CD4-positive, alpha-beta T cell treated with Interleukin-15 for 4 hours (primary cell): ENCODE measurements at places on chromosomes 2 and 18.
A peak's percentile ranks its signal among the peaks of the same experiment; 100 is the strongest.

GRCh38 chr18:65792456-65793074 is 41.8 kb downstream of the CDH7 start:
- DNase-seq = no peak

- no peak for DNase-seq
Observed at GRCh38 chr2:101479328-101479727, 4.4 kb upstream of the RFX8 start.

DNA sequence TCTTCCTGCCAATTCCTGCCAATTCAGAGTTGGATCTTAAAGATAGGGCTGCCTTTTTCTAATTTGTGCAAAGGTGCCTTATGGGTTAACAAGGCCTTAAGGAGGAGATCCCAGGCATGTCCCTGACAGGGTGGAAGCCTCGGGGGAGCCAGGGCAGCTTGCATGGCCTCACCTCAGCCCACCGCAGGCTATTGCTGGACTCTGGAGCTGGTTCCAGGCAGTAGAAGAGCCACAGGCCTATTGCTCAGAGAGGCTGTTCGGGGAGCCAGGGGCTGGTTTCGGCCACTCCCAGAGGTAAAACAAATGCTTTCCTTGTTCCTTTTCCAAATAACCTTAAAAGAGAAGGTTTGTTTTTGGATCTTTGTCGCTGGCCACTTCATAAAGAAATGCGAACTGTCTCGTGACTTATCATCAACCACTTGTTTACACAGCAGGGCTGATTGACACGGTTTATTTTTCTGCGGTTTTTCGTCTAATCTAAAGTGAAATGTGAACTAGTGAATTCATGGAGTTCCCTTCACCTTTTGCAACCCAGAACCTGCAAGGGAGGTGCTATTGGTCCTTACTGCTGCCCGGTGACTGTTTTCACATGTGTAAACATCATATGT is 108.6 kb downstream of the APOB start:
- DNase-seq = no peak

GRCh38 chr2:142095647-142096046 is 35.2 kb downstream of the LRP1B start:
- DNase-seq = no peak

DNA sequence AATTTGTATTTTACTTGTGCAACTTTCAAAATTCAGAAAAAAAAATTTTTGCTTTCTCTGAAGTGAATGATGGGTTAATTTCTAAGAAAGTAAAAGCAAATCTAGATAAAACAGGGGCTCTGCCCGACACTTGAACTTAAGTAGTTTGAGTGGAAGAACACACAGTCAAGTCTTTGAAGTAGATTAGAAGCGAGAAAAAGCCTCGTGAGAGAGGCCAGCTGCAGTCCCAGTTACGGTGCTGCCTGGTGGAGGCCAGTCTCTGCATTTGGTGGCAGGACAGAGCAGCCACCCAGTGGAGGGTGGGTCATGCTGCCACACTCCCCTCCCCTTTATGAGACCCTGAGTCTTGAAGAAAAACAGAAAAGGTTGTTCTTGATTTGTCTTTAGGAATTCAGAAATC is 81.8 kb downstream of the INPP5D start:
- DNase-seq = peak; percentile 7

GRCh38 chr2:69099541-69099940 is 86.6 kb downstream of the ANTXR1 start:
- DNase-seq = no peak

DNA sequence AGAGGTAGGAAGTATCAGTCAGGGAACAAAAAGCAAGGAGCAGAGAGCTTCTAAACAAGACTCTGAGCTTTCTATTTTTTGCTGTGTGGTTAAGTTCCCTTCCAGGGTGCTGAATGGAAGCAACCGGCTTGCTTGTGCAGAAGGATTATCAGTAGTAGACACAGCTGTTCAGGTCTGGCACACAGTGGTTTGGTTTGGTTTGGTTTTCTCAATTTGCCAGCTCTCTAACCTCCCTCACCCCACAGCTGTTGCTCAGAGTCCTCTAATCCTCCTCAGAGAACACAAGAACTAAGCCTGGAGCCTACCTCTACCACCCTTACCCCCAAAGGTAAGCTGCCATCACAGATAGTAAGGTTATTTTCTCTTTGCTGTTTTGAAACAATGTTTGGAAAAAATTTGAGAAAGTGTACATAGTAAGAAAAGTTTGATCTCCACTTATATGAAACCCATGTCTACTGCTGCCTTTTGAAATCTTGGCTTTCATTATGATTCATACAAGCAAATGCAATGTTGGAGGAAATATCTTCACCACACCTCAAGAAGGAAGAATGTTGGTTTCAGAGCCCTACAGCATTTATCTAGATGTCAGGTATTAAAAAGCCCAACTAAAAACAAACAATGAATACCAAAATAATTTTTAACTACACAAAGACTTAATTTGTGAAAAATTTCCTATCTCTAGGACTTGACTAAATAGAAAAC is 255.3 kb downstream of the NR4A2 start:
- no peak for DNase-seq

DNA sequence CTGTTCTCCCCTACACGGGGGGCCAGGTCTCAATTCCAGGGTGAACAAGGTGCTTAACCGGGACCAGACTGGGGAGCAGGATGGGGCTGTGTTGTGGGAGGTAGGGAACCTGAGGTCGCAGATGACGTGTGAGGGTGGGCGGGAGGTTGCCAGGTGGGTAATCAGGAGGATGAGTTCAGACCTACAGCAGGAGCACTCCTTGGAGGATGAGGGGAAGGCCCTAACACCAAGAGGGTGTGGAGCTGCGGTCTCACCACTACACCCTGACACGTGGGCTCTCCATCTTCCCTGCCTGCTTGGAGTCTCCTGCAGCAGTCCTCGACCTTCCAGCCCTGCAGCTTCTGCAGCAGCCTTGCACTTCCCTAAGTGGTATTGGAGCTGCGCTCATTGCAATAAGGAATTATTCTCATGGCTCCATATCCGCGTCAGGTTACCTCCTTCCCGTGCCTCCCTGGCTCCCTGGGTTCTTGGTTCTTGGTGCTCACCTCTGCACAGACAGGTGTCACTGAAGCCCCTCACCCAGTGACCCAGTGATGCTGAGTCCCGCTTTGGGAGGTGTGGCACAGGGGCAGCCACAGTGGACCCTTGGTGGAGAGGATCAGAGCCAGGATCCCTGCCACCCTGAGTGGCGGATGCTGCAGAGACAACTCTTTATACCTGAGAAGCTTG is 15.5 kb downstream of the SH3BP4 start:
- DNase-seq = no peak

DNA sequence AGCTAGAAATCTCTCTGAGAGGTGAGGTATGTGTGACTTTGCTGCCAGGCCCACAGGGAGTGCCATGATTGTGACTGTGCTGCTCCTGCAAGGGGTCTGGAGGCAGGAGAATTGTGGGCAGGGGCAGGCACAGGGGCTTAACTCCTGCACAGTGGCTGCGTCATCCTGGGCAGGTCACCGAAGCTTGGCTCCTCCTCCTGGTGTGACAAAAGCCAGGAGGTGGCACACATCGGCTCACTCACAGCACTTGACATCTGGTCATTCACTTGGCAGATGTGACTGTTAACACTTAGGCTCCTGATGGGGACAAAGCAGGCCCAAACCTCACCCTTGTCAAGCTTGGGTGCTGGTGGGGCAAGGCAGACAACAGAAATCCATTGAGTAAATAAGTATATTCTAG is 36.4 kb upstream of the GLI2 start:
- no peak for DNase-seq

DNA sequence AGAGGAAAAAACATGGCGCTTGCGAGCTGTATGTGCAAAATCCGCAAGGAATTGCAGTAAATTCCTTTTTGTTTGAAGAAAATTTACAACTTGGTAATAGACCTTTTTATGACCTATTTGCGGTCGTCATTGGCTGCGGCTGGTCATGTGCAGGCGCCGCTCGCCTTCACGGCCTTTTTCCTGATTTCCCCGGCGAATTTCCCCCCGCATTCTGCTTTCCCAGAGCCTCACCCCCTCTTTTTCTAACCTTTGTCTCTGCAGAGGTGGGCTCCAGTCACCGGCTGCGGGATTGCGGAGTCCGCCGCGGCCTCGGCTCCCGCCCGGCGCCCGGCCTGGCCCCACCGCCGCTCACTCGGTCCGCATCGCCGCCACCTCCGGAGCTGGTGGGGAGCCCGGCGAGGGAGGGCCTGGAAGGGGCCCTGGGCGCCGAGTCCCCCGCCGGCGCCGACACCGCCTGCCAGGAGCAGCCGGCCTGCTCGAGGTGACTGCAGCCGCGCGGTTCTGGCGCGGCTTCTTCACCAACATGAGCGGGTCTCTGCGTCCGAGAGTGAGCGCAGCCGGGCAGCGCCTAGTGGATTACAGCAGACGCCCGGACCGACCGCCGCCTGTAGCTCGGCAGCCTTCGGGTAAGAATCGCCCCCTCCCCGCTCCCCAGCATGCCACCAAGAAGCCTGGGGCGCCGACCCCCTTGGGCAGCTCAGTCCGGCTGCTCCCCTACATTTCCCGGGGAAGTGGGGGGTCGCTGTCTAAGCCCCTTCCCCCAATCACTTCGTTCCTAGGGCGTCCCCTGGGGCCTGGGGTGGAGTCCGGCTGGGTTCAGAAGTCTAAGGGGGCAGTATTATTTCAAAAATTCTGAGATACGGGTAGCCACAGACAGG is 7.1 kb downstream of the HOXD8 start:
- DNase-seq = no peak

DNA sequence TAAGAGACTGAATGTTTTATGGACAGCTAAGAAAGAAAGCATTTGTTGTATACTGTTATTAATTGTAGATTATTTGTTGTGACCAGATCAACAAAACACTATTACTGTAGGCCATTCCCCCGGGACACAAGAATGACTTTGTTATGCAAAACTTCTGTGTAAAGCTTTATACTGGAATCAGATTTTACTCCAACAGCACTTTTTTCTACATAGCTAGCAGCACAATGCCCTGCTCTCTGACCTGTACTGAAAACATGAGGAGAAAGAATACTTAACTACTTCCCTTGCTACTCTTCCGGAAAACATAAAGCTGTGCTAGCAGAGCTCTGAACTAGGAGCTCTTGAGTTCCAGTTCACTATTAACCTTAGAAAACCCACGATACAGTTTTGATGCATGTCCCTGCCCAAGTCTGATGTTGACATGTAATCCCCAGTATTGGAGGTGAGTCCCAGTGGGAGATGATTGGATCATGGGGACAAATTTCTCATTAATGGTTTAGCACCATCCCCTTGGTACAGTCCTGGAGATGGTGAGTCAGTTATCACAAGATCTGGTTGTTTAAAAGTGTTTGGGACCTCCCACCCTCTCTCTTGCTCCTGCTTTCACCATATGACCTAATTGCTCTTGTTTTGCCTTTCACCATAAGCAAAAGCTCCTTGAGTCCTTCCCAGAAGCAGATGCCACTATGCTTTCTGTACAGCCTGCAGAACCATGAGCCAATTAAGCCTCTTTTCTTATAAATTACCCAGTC is 601.1 kb upstream of the PIK3C3 start:
- DNase-seq = no peak

- no peak for DNase-seq
Observed at GRCh38 chr2:178018141-178018540, 54.4 kb downstream of the PDE11A start.

DNA sequence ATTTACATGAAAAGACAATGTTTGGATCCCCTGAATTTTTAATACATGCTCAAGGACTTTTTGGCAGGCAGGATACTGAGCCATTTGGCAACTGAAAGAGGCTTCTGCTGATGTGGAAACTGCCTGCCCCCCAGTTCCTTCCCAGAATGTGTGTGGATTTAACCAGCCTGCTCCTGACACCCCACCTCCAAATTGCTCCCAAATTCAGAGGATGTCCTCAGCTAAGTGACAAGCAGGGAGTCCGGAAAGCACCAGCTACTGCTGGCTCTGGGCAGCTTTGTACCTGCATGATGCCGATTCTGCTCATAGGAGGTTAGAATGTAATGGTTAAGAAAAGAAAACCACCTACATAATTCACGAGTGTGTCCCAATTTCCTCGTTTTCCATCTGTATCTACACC is 197.5 kb downstream of the CDH20 start:
- DNase-seq = no peak

- no peak for DNase-seq
Observed at GRCh38 chr18:30684825-30685481, 357.6 kb downstream of the DSC3 start.

GRCh38 chr2:147430408-147430807 is 414.4 kb upstream of the ACVR2A start:
- DNase-seq = no peak

DNA sequence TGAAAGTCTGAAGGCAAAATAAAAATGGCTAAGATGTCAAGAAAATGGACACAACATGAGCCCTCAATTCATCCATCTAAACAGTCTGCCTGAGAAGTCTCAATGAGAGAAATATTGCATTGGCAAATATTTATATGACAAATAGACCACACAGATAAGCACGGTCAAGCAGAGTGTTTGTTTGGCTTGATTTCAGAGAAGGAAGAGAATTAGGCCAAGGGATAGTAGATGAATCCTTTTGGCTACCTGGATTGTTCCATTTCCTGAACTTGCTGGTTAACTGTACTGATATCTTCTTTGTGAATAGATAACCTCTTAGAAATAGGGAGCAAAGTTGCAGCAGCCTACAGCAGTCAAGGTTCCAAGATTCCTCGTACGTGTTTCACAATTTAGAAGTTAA is 129.6 kb downstream of the RBMS1 start:
- DNase-seq = no peak

GRCh38 chr2:1739322-1739957 is 4.9 kb downstream of the PXDN start:
- DNase-seq = no peak

DNA sequence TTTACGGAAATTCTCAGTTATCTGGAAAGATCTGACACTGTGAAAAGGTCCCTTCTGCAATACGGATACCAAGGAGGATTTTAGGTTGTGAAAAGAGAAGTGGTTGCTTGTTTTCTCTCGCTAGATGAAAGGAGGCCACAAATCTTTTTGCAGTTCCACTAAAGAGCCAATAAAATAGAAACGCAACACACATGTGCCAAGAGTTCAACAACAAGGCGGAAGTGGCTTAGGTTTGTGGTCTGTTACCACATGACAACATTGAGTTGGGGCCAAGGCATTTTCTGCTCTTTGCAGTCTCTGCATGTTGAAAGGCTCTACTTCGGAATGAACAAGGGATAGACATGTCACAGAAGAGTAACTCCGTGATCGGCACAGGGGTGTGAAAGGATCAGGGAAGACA is 115.7 kb upstream of the OSR1 start:
- DNase-seq = peak; percentile 34

- no peak for DNase-seq
Observed at GRCh38 chr2:14292964-14293363, 339.6 kb upstream of the LRATD1 start.

GRCh38 chr2:152475982-152476381 is 141.0 kb downstream of the FMNL2 start:
- no peak for DNase-seq

- no peak for DNase-seq
Observed at GRCh38 chr2:79554899-79555298, 42.0 kb downstream of the CTNNA2 start.

- no peak for DNase-seq
Observed at GRCh38 chr2:158205215-158205614, 103.5 kb downstream of the UPP2 start.
